ENCODE measurements at places on chromosomes 3 and 15. TPM values are rescaled to one million over a fixed set of nuclear protein-coding genes. Genes with fewer than 3 reads are reported as not detected.

GRCh38 chr3:66402596-66403290 lies 98.1 kb downstream of the LRIG1 start:
- DNase-seq, result no peak
- no peak overlapping the region for H3K4me3 ChIP-seq
- no peak overlapping the region for H3K27ac ChIP-seq
- no peaks in the 10 kb centered on the region for H3K27me3 ChIP-seq
- H3K4me1 ChIP-seq, result no peaks in the 10 kb centered on the region

DNA sequence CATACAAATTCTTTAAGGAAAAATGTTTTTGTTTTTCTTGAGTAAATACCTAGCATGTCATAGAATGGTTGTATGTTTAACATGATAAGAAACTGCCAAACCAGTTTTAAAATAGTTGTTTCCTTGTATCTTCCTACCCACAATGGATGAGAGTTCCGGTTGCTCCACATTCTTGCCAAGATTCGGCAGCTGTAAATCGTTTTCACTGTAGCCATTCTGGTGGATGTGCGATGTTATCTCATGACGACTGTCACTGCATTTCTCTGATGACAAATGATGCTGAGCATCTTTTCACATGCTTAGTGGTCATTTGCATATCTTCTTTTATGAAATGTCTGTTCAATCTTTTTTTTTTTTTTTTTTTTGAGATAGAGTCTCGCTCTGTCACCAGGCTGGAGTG lies 36.6 kb upstream of the SH3GL3 start:
- no peak for DNase-seq
- H3K4me1 ChIP-seq, result no peaks in the 10 kb centered on the region
- no peaks in the 10 kb centered on the region for H3K27me3 ChIP-seq
- no peak overlapping the region for H3K27ac ChIP-seq
- no peaks in the 10 kb centered on the region for H3K36me3 ChIP-seq

GRCh38 chr3:128494367-128494650 lies 1.3 kb upstream of the GATA2 start:
- peaks cover 76% of the 10 kb centered on the region for H3K27me3 ChIP-seq
- peaks cover 84% of the 10 kb centered on the region for H3K4me1 ChIP-seq
- H3K4me3 ChIP-seq, result no peak overlapping the region
- no peaks in the 10 kb centered on the region for H3K36me3 ChIP-seq

DNA sequence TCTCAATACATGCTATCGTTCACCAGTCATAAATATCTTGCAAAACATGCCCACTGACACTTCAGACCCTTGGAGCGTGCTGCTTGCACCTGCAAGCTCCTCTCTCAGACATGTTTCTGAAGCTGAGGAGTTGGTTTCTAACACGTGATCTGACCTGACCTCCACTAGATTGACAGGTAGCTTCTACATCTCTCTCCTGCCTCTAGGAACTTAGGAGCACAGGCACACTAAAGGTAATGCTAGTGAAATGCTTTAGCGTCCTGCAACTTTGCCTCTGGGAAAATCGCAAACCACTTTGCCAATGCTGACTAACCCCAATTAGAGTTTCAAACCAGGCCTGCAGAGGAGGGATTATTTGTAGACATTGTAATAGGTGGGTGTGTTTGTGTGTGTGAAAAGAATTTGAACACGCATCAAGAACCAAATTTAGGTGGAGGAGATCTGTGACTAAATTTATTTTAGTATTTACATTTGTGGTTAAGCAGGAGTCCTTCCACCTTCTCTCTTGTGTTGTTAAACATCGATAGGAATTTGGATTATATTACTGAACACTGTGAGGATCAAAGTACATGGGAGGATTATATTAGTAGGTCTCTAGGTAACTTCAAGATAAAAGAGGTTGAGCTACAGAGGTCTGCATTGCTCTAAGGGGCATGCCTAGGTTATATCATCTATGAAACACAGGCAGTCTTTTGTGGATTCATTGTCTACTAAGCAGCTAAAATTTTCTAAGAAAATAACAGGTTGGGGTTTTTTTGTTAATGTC lies 86.7 kb upstream of the ZBED2 start:
- H3K36me3 ChIP-seq, result no peaks in the 10 kb centered on the region
- no peak overlapping the region for H3K27ac ChIP-seq
- no peak overlapping the region for H3K4me3 ChIP-seq

DNA sequence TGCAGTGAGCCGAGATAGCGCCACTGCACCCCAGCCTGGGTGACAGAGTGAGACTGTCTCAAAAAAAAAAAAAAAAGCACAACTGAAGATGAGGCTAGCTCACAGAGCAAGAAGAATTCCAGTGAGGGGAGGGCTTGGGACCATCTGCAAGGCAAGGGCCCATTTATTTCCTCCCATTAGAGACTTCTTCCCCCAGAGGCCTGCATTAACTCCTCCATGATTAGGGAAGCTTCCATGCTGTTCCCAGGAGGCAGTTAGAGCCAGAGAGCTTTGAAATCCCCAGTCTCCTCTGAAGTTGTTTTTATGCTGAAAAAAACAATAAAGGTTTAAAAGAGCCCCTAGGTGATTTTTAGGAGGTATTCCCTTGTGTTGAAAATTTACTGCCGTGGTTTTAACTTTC lies 54.3 kb upstream of the ADCY5 start:
- no peaks in the 10 kb centered on the region for H3K4me1 ChIP-seq
- peaks cover 7% of the 10 kb centered on the region for H3K36me3 ChIP-seq
- H3K27me3 ChIP-seq, result no peaks in the 10 kb centered on the region
- DNase-seq, result no peak
- no peak overlapping the region for H3K4me3 ChIP-seq
- H3K27ac ChIP-seq, result no peak overlapping the region

DNA sequence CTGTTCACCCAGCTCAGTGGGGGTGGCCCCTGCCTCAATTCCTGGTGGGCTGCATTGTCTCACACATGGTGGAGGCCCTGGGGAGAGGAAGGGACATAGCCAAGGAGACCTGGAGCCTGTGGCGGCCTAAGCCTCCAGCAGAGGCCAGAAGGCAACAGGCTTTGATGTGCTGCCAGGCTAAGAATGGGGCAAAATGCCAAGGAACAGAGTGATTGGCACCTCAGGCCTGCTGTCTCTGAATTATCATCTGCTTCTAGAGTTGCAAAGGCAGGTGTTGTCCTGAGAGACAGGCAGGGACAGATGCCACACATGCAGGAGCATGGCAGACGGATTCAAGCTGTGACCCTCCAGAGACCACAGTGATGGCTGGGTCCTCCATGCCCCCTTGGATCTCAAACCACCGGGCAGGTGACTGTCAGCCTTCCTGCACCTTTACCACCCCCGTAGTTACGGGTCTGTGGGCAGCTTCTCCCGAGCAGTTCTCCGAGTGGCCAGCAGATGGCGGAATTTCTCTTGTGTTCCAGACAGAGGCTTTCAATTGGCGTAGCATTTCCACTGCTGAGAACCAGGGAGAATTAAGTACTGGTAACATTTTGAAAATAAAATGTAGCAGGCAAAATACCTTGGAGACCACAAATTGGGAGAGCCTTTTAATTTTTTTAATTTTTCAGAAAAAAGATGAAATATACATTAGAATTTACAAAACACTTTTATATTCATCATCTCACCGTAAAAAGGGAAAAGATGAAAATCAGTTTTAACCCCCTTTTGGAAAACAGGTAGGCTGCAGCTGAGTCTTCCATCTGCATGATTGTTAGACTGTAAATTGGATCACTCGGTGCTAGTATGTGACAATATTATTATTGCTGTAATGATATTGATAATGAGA lies 525.5 kb upstream of the CFAP20DC start:
- peaks cover 4% of the 10 kb centered on the region for H3K27me3 ChIP-seq
- peak; percentile 93 for DNase-seq
- H3K4me3 ChIP-seq, result no peak overlapping the region
- H3K4me1 ChIP-seq, result no peaks in the 10 kb centered on the region
- no peaks in the 10 kb centered on the region for H3K36me3 ChIP-seq

GRCh38 chr3:41267975-41268640 lies 68.8 kb downstream of the CTNNB1 start:
- H3K4me3 ChIP-seq, result no peak overlapping the region
- H3K36me3 ChIP-seq, result no peaks in the 10 kb centered on the region
- no peaks in the 10 kb centered on the region for H3K27me3 ChIP-seq
- H3K4me1 ChIP-seq, result no peaks in the 10 kb centered on the region

GRCh38 chr15:69914040-69914439 lies 183.7 kb downstream of the TLE3 start:
- no peak for DNase-seq
- no peaks in the 10 kb centered on the region for H3K27me3 ChIP-seq
- no peak overlapping the region for H3K4me3 ChIP-seq

DNA sequence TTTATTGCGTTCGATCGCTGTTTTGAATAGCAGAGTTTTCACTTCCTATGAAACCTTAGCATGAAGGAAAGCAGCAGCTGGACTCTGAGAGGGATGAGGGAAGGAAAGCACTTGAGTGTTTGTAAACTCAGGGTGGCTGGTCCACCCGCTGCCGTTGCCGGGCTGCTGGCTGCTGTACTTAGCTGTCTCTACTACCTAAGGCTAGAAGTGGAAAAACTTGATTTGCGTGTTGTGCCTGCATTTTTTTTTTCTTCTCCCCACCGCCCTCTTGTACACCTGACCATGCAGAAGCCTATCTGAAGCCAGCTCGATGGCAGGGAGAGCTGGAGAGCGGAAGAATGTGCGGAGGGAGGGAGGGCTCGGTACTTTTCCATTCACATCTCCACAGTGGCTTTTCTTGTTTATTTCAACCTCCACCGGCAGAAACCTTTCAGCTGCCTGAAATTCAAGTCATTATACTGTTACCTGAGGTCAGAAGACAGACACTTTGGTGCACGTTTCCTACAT lies 4.8 kb upstream of the BCL6 start:
- no peaks in the 10 kb centered on the region for H3K27me3 ChIP-seq
- no peak overlapping the region for H3K27ac ChIP-seq
- H3K36me3 ChIP-seq, result no peaks in the 10 kb centered on the region
- peak overlapping the region; percentile 15 for H3K4me3 ChIP-seq

- peaks cover 43% of the 10 kb centered on the region for H3K36me3 ChIP-seq
- no peak for DNase-seq
- H3K4me1 ChIP-seq, result peaks cover 30% of the 10 kb centered on the region
- no peaks in the 10 kb centered on the region for H3K27me3 ChIP-seq
- no peak overlapping the region for H3K4me3 ChIP-seq
These were observed 13.2 kb downstream of the ABCC5 start for GRCh38 chr3:184004476-184004875.

DNA sequence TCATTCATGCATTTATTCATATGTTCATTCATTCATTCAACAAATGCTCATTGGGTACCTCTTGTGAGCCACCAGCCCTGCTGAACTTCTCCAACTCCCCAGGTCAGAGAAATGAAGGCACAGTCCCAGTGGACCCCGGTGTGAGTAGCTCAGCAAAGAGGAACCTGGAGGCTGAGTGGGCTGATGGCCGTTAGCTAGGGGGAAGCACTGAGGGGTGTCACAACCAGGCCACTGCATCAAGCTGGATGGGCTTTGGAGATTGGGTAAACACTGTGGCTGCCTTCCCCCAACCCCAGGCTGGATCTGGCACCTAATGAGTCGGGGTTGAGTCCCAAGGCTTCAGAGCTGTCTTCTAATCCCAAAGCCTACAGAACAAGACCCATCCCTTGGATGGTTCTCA lies 12.1 kb upstream of the ALAS1 start:
- peak; percentile 67 for DNase-seq
- no peaks in the 10 kb centered on the region for H3K27me3 ChIP-seq
- no peak overlapping the region for H3K27ac ChIP-seq
- H3K4me1 ChIP-seq, result peaks cover 23% of the 10 kb centered on the region
- no peak overlapping the region for H3K4me3 ChIP-seq

DNA sequence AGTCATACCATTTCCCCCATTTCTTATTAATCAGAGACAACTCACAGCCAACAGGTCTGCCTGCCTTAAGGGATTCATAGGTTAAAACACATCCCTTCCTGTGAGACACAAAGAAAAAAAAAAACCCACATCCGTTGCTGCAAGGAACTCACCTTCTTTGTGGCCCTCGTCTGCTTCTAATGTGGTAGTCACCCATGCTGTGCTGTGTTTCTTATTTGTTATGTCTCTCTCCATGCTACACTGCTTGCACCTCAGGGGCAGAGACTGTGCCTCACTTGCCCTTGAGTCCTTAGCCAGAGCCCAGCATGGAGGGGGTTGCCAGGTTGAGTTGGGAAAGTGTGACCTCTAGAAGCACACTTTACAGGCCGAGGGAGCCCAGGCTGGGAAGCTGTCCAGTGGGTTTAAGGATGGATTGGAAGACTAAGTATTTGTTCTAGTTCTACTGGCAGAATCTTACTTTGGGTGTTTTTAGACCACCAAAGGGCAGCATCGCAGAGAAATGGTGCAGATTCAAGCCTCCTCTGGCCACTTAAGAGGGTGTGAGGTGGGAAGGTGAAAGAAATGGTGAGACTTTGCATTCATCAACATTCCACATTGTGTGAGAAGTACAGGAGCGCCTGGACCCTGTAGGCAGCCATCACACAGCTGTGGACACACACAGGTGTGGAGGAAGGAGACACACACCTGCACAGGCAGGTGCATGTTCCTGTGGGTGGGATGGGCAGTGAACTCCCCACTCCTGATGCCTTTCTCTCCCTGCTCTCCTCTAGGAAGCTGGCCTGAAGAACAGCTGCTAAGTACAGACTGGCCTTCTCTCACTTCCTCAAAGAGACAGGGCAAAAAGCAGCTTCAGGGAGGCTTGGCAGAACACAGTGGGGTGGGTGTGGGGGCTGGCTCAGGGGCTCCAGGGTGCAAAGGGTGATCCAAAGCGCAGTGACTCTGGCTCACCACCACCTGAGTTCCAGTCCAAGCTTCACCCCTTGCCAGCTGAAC lies 48.8 kb downstream of the GLB1 start:
- H3K4me3 ChIP-seq, result no peak overlapping the region
- no peaks in the 10 kb centered on the region for H3K27me3 ChIP-seq
- peak overlapping the region; percentile 70 for H3K27ac ChIP-seq
- peaks cover 90% of the 10 kb centered on the region for H3K4me1 ChIP-seq

GRCh38 chr3:148604270-148605085 lies 93.2 kb upstream of the AGTR1 start:
- no peaks in the 10 kb centered on the region for H3K36me3 ChIP-seq
- H3K27me3 ChIP-seq, result no peaks in the 10 kb centered on the region
- no peak overlapping the region for H3K27ac ChIP-seq
- no peak for DNase-seq

GRCh38 chr3:129602309-129602708 lies 4.2 kb downstream of the PLXND1 start:
- no peak for DNase-seq
- H3K27ac ChIP-seq, result peak overlapping the region; percentile 88
- no peaks in the 10 kb centered on the region for H3K36me3 ChIP-seq
- H3K4me1 ChIP-seq, result peaks cover 94% of the 10 kb centered on the region
- H3K27me3 ChIP-seq, result peaks cover 22% of the 10 kb centered on the region
- H3K4me3 ChIP-seq, result peak overlapping the region; percentile 71

GRCh38 chr3:140347151-140347550 lies 330.7 kb upstream of the TRIM42 start:
- no peak overlapping the region for H3K4me3 ChIP-seq
- no peaks in the 10 kb centered on the region for H3K36me3 ChIP-seq
- H3K4me1 ChIP-seq, result no peaks in the 10 kb centered on the region

GRCh38 chr15:44726568-44727484 lies 9.5 kb upstream of the TRIM69 start:
- H3K27me3 ChIP-seq, result no peaks in the 10 kb centered on the region
- H3K4me3 ChIP-seq, result peak overlapping the region; percentile 10
- H3K36me3 ChIP-seq, result no peaks in the 10 kb centered on the region
- H3K27ac ChIP-seq, result peak overlapping the region; percentile 98
- H3K4me1 ChIP-seq, result peaks cover 85% of the 10 kb centered on the region

Gene EPHB1
- polyA plus RNA-seq, result 0.20 TPM

Gene DZIP1L
- polyA plus RNA-seq, result 0.85 TPM

Gene PAK2
- polyA plus RNA-seq, result 21.2 TPM

Gene CKMT1B
- 0.21 TPM for polyA plus RNA-seq

Gene CCR9
- 1.3 TPM for polyA plus RNA-seq

Gene ZCWPW2
- 0.35 TPM for polyA plus RNA-seq

Gene MSL2
- 14.9 TPM for polyA plus RNA-seq
